ENCODE measurements at places on chromosomes 2 and 18.

GRCh38 chr2:144645083-144645778, 125.3 kb upstream of the ZEB2 start:
- no peak for DNase-seq

DNA sequence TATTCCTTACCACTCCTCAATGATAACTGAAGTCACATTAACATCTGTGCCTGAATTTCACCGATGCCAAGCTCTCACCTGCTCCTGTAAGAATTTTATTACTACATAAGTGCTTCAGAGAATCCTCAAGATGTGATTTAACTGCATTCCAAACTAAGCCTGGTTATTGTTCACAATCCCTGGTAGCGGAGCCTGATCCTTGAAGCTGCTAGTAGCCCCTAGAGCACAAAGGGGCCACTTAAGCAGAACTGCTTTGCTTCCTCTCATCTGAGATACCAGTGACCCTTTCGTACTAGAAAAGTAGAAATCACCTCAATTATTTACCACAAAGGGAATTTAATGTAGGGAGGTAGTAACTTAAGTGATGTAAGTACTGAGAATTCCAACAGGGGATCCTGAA, 529.6 kb downstream of the CPS1 start:
- no peak for DNase-seq

DNA sequence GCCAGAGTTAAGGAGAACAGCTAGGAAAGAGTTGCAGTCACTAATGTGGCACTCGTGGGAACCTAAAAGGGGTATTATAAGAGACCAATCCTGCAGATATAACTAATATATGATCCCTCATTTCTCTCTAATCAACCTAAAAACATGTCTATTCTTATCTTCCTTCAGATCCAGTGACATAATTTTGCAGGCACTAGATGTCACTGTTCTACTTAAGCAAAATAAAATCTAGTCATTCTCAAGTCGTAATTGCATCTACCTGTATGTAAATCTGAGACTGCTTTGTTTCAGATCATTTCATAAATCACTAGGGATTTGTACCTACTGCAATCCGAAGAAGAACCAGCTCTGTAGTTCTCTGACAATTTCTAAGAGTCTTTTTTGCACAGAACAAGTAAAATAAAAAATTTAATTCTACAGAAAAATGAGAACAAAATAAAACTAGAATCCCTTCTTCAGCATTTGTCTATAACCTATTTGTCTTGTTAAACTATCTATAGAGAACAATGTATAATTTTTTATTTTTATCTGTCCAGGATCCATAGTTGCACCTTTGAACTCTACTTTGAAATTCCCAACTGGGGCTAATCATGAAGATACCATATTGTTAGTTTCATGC, 56.5 kb upstream of the ERBB4 start:
- DNase-seq: no peak

- peak; percentile 29 for DNase-seq
Observed at GRCh38 chr2:45778720-45779171, 127.3 kb downstream of the PRKCE start.

GRCh38 chr2:205646680-205647079, 35.6 kb upstream of the NRP2 start:
- no peak for DNase-seq

All from activated T-cell treated with anti-CD3 and anti-CD28 coated beads for 48 hours (primary cell).